ENCODE measurements at places on chromosomes 4 and X.

DNA sequence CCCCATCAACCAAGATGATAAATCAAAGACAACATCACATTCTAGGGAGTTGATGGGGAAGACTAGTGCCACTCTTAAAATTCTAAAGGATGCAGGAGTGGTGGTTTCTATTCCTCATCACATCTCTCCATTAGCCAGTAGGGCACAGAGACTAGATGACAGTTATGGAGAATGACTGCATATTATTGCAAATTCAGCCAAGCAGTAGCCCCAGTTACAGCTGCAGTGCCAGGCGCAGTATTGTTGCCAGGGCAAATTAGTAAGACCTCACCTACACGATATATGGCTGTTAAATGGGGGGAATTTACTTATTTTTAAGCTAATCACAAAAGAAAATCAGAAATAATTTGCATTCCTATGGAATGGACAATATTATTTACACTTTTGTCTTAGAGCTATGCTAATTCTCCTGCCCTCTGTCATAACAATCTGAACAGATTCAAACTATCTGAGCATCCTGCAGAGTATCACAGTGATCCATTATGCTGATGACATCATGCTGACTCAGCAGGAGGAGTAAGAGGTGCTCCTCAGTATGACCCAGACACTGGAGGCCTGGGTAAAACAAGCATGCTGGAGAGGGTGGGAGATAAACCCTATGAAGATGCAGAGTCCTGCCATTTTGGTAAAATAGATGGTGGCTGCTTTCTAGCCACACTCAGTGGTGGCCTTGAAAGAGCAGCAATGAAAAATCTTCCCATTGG lies 24.7 kb downstream of the ETNPPL start:
- no peak for DNase-seq

- no peak for DNase-seq
Measured at GRCh38 chr4:18878561-18878960, 857.0 kb upstream of the LCORL start.

DNA sequence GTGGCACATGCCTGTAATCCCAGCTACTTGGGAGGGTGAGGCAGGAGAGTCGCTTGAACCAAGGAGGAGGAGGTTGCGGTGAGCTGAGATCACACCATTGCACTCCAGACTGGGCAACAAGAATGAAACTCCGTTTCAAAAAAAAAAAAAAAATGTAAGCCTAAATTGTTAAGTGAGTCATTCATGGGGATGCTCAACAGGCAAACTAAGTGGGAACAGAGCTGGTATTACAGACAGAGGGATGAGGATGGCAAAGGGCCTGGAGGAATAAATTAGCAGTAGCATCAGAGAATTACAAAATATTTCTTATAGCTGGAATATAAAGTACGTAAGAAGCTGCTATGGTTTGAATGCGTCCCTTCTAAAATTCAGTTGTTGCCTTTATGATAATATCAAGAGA lies 43.4 kb upstream of the OGT start:
- DNase-seq = no peak

GRCh38 chr4:156523991-156524390 lies 447.6 kb downstream of the PDGFC start:
- DNase-seq = no peak

DNA sequence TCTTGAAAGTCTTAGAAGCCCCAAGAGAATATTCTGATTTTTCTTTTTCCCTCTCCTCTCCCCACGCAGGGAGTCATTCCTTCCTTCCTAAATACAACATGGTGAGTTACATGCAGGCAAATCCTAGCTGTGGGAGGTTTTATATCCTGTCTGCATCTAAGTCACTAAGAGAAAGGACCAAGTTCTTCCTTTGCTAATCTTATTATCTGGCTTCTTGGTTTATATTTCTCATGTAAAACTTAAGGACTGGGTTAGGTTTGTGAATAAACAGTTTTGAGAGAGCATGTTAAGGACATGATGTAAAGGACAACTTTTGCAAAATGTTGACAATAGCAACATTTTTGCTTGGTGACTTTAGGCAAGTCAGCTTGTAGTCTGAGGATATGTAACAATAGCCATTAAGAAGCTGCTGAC lies 5.1 kb upstream of the CXCL9 start:
- DNase-seq = no peak

DNA sequence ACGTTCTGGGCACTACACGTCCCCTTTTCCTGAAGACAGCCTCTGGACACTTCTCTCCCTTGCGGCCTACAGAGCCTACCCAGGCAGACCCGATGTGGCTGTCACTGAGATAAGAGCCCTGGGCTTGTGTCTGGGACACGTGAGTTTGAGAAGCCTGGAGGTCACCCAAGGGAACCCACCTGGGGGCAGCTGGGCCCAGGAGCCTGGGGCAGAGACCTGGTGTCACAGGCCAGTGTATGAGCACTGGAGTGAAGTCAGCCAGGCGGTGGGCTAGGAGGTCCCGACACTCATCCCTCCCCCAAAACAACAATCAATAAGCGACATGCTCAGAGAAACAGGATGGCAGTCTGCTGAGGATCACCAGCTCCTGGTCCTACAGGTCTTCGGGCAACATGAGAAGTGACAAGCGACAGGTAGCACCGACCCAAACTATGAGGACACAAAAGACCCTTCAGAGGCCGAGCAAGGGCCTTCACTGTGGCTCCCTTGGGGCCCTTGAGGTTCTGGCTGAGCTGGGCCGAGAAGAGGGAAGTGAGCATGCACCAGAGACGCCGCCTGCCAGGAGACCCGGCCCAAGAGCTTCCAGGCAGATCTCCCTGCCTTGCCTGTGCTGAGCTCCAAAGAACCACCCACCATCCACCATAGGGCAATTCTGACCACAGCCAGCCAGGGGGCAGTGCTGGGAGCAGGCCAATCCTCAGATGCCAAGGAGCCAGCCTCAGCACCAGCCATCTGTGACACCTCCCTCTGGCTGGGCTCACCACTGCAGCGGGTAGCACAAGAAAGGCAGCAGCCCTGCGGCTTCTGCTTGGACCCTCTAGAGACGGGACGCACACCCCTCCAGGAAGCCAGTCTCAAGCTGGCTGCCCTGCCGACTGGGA lies 11.0 kb upstream of the DUSP9 start:
- peak; percentile 13 for DNase-seq

GRCh38 chr4:19850909-19851308 lies 400.8 kb upstream of the SLIT2 start:
- no peak for DNase-seq

GRCh38 chrX:108304210-108304609 lies 134.0 kb downstream of the COL4A6 start:
- DNase-seq = no peak

GRCh38 chr4:53646795-53647194 lies 55.5 kb upstream of the LNX1 start:
- no peak for DNase-seq

DNA sequence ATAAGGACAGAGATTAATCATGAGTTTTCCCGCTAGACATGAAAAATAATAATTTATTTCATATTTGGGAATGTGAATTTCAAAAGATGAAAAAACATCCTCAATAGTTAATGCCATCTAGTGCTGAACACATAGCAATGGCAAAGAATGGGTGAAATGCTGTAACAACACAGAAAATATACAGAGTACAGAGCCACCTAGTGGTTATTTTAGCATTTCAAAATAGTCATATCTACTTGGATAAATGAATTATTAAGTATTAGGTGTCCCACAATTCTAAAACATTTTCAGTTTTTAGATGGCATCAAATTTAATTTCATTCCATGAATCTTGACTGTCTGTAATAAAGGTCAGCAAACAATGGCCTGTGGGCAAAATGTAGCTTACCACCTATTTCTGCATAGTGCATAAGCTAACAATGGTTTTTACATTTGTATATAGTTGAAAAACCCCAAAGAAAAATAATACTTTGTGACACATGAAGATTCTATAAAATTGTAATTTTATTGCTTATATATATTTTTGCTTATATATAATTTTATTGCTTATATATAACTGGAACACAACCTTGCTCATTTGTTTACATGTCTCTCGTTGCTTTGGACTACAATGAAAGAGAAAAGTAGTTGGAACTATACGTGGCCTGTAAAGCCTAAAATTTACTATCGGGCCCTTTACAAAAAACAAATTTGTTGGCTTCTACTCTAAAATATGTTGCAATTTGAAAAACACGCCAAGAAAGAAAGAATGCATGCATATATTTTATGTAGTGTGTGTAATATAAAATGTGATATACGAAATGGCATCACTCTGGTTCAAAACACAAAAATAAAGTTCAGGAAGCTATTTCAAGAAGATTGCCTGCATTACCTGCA lies 99.1 kb upstream of the FAM47C start:
- no peak for DNase-seq

GRCh38 chr4:168631241-168632162 lies 134.7 kb downstream of the PALLD start:
- DNase-seq = no peak
